ENCODE measurements at places on chromosomes 2 and 18. TPM values are rescaled to one million over a fixed set of nuclear protein-coding genes. Genes with fewer than 3 reads are reported as not detected.

The TNS1 gene
- total RNA-seq: 13.8 TPM

The SYT4 gene
- not detected for total RNA-seq

The SULT1C2 gene
- total RNA-seq: not detected

The UGT1A3 gene
- total RNA-seq: 1.2 TPM

The CLEC4F gene
- total RNA-seq: not detected

The TCF4 gene
- 0.58 TPM for total RNA-seq

The GAREM1 gene
- total RNA-seq: 5.6 TPM

The CCDC93 gene
- 6.5 TPM for total RNA-seq

The FEV gene
- total RNA-seq: not detected

The PROKR1 gene
- total RNA-seq: not detected

The KYNU gene
- total RNA-seq: 1.1 TPM

The PNKD gene
- total RNA-seq: 77.2 TPM

The ATP6V1B1 gene
- total RNA-seq: 43.9 TPM

The SOWAHC gene
- 51.6 TPM for total RNA-seq

The LDLRAD4 gene
- 3.6 TPM for total RNA-seq

The PARD3B gene
- total RNA-seq: 3.9 TPM
